IMR-90 (cell line): ENCODE measurements at places on chromosomes 5 and 9.

DNA sequence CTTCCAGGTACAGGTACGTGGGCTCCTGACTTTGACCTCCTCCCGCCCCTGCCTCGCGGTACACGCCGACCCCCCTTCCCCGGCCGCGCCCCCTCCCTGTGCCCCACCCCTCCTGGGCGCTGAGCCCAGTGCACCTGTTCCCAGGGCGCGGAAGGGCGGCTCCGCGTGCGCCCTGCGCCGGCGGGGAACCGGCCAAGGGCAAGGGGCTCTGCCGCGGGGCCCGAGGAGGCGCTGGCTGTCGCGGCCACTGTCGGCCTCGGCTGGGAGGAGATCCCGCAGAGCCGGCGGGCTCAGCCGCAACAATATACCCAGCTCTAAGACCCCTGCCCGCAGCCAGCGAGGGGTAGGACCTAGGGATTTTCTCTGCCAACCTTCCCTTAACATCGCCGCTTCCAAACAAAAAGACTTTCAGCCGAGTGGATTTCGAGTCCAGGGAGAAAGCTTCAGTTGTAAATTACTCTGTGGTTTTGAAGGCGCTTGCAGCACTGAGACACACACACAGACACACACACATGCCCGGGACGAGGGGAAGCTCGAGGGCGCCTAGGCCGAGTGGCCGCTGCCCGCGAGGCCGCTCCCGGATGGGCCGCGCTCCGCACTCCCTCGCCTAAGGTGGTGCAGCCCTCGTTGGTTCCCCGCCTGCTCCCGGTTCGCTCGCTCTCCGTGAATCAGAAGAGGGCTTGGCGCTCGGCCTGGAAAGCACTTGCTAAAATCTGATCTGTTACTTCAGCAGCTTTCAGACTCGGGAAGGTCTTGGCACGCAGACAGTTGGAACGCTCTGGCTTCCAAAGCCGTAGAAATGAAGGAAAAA lies 1.2 kb downstream of the FGF18 start:
- no peak overlapping the region for H3K27ac ChIP-seq
- peak; percentile 89 for DNase-seq
- H3K4me3 ChIP-seq, result no peak overlapping the region
- peaks cover 2% of the 10 kb centered on the region; the same call in 1 of the 2 replicates for H3K36me3 ChIP-seq
- H3K4me1 ChIP-seq, result peaks cover 2% of the 10 kb centered on the region; the same call in 1 of the 2 replicates

DNA sequence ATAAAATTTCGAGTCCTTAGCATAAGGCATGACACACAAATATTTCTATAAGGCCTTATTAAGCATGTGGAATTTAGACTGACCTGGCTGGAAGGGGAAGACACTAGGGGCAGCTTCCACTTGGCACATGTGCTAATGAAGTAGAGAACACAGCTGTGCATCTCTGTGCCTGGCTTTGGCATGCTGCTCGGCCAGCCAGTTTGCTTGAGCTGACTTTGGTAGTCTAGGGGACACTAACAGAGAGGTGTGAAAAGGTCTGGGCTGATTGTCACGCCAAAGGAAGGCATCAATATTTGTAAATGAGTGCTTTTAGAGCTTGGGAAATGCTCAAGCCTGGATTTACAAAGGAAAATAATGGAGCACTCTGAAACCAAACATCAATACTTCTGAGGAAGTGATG lies 723.7 kb downstream of the PRELID2 start:
- no peak overlapping the region for H3K4me3 ChIP-seq
- no peak for DNase-seq
- no peaks in the 10 kb centered on the region for H3K36me3 ChIP-seq
- peaks cover 5% of the 10 kb centered on the region for H3K4me1 ChIP-seq

- peaks cover 15% of the 10 kb centered on the region for H3K4me1 ChIP-seq
- DNase-seq, result peak; percentile 67
- H3K27me3 ChIP-seq, result no peaks in the 10 kb centered on the region
- H3K36me3 ChIP-seq, result peaks cover 3% of the 10 kb centered on the region
- peak overlapping the region; percentile 34; the same call in 1 of the 2 replicates for H3K27ac ChIP-seq
Observed at GRCh38 chr5:132947671-132948070, 15.8 kb downstream of the AFF4 start.

DNA sequence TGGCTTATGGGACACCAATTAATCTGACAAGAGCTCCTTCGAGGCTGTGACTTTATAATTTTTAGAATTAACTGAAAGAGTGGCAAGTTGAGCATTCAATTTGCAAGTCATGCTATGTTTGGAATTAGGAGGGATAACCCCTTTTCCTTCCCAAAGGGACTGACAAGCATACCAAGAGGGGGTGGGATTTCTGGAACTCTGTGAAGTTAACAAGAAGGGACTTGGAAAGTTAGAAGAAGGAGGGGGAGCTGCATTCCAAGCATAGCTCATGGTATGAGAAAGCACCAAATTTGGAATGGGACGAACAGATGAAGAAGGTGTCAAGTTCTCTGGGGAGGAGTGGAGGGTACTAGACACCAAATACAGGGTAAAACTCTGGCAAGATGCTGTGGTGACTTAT lies 8.9 kb upstream of the PALM2AKAP2 start:
- no peak overlapping the region for H3K4me3 ChIP-seq
- peak; percentile 78 for DNase-seq
- H3K4me1 ChIP-seq, result peaks cover 32% of the 10 kb centered on the region
- no peak overlapping the region for H3K27ac ChIP-seq

DNA sequence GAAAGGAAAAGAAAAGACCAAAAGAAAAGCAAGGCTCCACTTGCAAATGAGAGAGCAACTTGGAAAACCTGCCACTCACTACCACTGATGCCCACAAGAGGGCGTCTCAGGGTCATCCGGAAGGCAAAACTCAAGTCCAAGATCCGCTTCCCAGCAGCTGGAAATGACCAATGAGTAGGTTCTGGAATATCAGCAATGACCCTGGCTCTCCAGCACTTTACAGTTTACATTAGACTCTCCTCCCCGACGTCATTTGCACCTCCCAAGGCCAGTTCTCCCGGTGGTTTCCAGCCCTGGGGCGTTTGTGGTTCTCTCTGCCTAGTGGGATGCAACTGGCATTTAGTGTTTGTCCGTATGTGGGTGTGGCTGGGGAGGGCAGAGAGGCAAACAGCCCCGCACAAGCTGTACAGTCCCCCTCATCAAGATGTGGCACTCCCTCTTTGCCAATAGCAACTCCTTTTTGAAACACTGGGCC lies 193.8 kb upstream of the ZNF618 start:
- H3K4me1 ChIP-seq, result no peaks in the 10 kb centered on the region
- no peak overlapping the region for H3K4me3 ChIP-seq
- no peak overlapping the region for H3K27ac ChIP-seq
- peak; percentile 90 for DNase-seq

DNA sequence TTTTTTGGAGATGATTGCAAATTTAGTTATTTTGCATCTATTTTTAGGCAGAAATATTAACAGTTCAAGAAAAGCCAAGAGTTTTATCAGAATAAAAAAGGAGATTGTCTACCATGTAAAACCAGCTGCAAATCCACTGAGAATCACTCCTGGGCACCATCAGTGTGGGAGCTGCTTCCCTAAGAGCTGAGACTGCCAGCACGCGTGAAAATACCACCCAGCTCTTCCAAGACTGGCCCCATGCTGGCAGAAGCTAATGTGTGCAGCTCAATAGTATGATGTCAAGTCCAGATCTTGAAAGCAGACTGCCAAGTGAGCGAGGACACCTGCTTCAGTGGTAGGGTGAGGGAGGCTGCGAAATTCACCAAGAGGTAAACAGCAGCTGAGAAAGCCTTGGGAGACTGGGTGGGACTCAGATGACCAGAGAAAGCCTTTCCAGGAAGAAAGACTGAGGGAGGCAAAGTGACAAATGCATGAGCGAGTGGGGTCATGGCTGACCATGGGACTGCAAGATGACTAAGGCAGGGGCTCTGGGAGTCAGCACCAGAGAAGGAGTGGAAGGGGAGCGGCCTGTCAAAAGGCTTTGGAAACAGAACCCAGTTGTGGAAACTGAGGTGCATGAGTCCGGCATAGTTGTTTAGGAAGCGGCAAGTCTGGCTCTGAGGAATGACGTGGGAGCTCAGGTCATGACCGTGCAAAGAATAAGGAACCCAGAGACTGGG lies 200.9 kb downstream of the GADD45G start:
- H3K27ac ChIP-seq, result no peak overlapping the region
- H3K36me3 ChIP-seq, result no peaks in the 10 kb centered on the region
- no peaks in the 10 kb centered on the region; the same call in 1 of the 2 replicates for H3K27me3 ChIP-seq
- no peaks in the 10 kb centered on the region for H3K4me1 ChIP-seq
- H3K4me3 ChIP-seq, result no peak overlapping the region

GRCh38 chr5:167694325-167695147 lies 596.9 kb upstream of the WWC1 start:
- no peaks in the 10 kb centered on the region for H3K36me3 ChIP-seq
- no peak overlapping the region for H3K4me3 ChIP-seq
- H3K4me1 ChIP-seq, result peaks cover 5% of the 10 kb centered on the region
- H3K27ac ChIP-seq, result no peak overlapping the region
- H3K27me3 ChIP-seq, result no peaks in the 10 kb centered on the region

GRCh38 chr5:125863579-125863978 lies 559.6 kb upstream of the GRAMD2B start:
- no peaks in the 10 kb centered on the region for H3K36me3 ChIP-seq
- DNase-seq, result no peak
- H3K27ac ChIP-seq, result no peak overlapping the region
- H3K4me1 ChIP-seq, result no peaks in the 10 kb centered on the region

DNA sequence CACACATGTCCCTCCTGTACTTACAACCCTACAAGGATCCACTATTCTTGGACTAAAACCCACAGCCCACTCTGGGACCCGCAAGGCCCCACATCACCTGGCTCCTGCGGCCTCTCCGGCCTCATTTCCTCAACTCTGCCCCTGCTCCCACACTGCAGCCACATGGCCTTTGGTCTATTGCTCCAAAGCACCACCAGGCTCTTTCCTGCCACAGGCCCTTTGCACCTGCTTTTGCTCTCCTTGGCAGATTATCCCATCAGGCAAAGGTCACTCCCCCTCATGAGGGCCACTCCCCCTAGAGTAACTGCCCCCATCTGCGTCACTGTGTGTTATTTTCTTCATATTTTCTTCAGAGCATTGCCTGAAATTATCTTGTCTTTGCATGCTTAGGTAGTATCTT lies 26.1 kb upstream of the CPLX2 start:
- H3K27ac ChIP-seq, result no peak overlapping the region
- peaks cover 1% of the 10 kb centered on the region; the same call in 1 of the 2 replicates for H3K27me3 ChIP-seq
- no peaks in the 10 kb centered on the region for H3K36me3 ChIP-seq
- DNase-seq, result no peak
- H3K4me1 ChIP-seq, result peaks cover 4% of the 10 kb centered on the region; the same call in 1 of the 2 replicates

- DNase-seq, result no peak
- H3K36me3 ChIP-seq, result no peaks in the 10 kb centered on the region
- H3K27me3 ChIP-seq, result peaks cover 18% of the 10 kb centered on the region
- no peak overlapping the region for H3K4me3 ChIP-seq
- no peak overlapping the region for H3K27ac ChIP-seq
- H3K4me1 ChIP-seq, result no peaks in the 10 kb centered on the region
Observed at GRCh38 chr9:135794361-135794885, 92.4 kb downstream of the KCNT1 start.

GRCh38 chr5:178115136-178115813 lies 1.9 kb downstream of the N4BP3 start:
- no peak for DNase-seq
- H3K36me3 ChIP-seq, result no peaks in the 10 kb centered on the region
- peaks cover 47% of the 10 kb centered on the region for H3K27me3 ChIP-seq
- H3K4me3 ChIP-seq, result no peak overlapping the region
- no peak overlapping the region for H3K27ac ChIP-seq

DNA sequence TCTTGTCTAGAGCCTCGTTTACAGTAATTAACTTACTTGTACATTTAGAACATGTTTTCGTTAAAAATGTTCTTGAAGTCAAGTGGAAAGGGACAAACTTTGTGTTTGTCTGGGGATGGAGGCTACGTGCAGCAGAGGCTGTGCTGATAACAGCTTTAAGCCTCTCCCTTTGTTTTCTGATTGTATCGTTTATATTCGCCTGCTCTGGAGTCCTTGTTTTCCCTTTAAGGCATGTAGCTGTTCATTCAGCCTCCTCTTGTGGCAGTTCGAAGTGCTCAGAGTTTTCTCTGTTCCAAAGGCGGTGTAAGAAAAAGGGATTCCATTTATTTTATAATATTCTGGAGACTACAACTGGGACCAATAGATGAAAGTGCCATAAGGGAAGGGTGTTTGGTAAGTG lies 1.9 kb downstream of the SLC36A1 start:
- H3K27me3 ChIP-seq, result no peaks in the 10 kb centered on the region; the same call in 1 of the 2 replicates
- no peaks in the 10 kb centered on the region for H3K36me3 ChIP-seq
- no peak overlapping the region for H3K4me3 ChIP-seq
- H3K27ac ChIP-seq, result no peak overlapping the region
- peaks cover 12% of the 10 kb centered on the region for H3K4me1 ChIP-seq

GRCh38 chr5:131514316-131515283 lies 120.4 kb downstream of the RAPGEF6 start:
- H3K4me1 ChIP-seq, result peaks cover 9% of the 10 kb centered on the region
- H3K27ac ChIP-seq, result no peak overlapping the region
- H3K4me3 ChIP-seq, result no peak overlapping the region

DNA sequence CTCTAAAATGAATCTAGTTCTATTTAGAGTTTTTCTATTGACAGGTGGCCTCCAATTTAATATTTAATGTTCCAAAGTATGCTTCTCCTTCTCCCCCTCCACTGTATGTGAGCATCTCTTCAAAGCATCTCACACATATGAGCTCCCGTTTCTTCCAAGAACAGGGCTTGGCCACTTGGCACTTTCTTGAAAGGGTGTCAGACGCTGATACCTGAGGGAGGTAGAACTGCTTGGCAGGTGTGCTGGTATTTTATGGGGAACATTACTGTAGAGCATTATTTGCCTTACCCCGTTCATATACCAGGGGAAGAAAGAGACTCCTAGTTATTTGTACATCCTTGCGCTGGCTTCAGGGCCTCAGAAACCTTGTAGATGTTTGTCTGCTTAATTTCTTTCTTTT lies 1.9 kb downstream of the RCL1 start:
- H3K4me1 ChIP-seq, result peaks cover 3% of the 10 kb centered on the region; the same call in 1 of the 2 replicates
- H3K4me3 ChIP-seq, result no peak overlapping the region

DNA sequence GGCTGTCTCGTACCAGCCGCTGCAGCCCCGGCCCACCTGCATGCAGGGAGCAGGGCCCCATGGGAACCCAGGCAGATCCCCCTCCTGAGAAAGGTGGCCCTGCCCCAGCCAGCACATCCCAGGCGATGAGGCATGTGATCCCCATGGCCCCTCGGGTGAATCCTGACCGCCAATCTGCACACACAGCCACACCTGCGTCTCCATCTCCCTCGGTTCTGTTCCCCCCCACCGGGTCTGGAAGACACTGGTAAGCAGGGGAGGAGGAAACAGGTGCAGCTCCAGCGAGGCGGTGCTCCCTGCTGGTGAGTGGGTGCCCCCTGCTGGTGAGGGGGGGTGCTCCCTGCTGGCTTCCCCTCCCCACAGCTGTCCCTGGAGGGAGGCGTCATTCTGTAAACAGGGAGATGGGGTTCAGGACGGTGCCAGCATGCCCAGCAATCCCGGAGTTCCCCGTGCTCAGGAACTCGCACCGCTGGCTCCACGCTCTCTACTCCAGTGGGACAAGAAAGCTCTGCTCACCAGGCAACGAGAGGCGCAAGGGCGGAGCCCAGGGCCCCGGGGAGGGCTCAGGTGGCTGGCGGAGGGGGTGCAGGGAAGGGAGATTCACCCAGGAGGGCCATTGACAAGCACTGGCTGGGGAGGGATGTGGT lies 28.4 kb upstream of the SLC12A7 start:
- no peak overlapping the region for H3K27ac ChIP-seq
- H3K4me3 ChIP-seq, result no peak overlapping the region
- H3K36me3 ChIP-seq, result no peaks in the 10 kb centered on the region
- DNase-seq, result peak; percentile 31
